Activated CD4-positive, alpha-beta T cell treated with anti-CD3 and anti-CD28 coated beads for 24 hours (primary cell): ENCODE measurements at places on chromosomes 13 and 19.
A peak's percentile ranks its signal among the peaks of the same experiment; 100 is the strongest.

GRCh38 chr13:65260946-65261891 lies 1968.9 kb downstream of the PCDH9 start:
- DNase-seq = no peak

DNA sequence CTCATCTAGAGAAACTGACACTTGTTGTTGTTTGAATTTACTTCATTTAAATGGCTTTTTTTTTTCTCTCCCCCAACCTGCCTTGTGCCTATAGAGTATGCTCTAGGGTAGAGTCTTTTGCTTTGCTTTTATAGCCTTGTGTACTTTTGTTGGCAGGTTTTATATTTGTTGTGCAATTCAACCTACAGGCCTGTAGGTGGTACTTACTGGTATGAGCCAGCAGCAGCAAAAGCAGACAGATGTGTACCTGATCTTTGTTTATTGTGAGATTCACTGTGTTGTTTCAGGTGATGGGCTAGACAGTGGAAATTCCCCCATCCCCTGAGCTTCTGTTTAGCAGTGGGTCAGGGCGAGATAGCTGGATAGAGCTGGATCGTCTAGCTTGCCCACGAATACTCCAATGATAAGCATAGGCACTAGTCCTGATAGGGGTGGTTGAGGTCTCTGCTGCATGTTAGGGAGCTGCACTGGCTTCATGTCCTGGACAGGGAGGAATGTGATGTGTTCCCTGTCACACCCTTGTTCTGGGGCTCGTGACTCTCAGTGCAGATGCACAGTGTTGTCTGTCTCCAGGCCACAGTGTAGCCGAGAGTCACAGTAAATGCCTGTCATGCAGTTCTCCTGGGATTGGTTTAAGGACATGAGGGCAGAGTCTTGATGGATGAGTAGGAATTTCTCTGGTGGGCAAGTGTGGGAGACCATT lies 21.3 kb downstream of the DNAJC3 start:
- no peak for DNase-seq

GRCh38 chr13:39326469-39327171 lies 276.4 kb downstream of the LHFPL6 start:
- DNase-seq = no peak

DNA sequence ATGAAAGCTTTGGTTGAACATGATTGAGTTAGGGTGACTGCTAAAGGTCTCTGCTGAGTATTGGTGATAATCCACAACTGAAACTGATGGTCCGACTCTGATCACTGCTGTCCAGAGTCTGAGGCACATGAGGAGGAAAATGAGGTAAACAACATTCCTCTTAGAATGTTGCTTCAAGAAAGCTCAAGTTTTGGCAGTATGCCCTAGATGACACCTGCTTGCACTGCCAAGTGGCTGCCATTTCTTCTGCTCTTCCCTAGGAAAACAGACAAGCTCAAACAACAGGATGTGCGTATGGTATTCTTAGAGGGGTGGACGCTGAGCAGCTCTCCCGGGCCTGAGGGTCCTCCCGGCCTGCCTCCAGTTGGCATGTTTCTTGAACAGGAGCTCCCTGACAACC lies 15.2 kb upstream of the MTIF3 start:
- DNase-seq = no peak

GRCh38 chr13:79317856-79318255 lies 88.2 kb downstream of the RBM26 start:
- DNase-seq = no peak

DNA sequence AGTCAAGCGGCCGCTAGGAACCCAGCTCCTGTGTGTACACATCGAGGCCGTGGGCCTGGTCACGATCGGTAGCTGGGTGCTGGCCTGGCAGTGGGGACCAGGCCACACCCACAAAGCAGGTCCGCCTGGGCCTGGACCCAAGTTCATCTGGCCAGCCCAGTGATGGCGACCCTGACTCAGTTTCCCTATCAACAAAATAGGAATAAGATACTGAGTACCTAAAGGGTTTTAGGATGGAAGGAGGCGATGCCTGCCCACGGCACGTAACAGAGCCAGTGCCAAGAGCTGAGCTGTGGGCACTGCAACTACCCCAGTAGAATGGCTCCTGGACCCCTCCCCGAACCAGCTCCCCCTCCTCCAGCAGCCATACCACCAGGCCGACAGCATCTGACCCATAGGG lies 243.5 kb upstream of the SGCG start:
- no peak for DNase-seq

DNA sequence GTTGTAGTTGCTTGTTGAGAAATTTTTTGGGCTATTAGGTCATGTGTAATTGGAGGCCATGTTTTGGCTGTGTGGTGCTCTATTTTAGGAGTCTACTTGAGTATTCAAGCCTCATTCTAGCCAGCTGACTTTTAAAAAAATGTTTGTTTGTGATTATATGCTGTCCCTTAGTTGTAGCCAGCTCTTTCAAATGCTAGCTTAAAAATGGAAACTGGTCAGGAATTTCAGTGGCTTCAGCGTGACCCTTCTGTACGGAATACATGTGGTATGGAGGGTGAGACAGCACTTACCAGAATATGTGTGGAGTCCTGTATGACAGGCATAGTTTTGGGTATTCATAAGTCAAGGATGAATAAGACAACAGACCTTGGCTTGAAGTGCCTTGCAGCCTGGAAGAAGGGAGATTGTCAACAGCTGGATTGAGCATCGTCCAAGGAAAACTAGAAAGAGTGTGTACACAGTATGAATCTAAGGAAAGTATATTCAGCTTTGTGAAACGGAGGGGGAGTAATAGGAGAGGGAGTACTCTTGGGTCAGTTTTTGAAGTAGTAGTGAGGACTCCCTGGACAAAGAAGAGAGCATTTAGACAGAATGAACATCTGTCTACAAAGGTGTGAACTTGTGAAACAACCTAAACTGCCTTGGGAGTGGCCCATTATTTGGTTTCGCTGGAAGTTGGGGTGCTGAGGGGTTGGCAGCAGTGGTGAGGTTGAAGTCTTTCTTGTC lies 20.0 kb upstream of the WTIP start:
- DNase-seq = no peak

- DNase-seq = no peak
These were observed 237.5 kb downstream of the COG6 start for GRCh38 chr13:39892721-39893685.

DNA sequence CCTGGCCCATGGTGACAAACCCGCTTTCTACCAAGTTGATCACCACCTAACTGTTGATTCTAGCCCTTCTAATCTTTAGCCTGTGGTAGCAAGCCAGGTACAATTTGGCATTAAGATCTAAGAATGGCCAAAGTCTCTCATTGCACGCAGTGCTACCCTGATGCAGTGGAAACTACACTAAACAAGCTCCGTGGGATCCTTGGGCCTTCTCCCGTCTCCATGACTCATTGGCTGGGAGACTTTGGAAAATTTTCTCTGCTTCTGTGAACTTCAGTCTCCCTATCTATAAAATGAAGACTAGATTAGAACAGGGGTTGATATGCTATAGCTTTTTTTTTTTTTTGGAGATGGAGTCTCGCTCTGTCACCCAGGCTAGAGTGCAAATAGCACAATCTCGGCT lies 223.0 kb downstream of the TSHZ3 start:
- DNase-seq = no peak

- no peak for DNase-seq
These were observed 342.8 kb downstream of the DACH1 start for GRCh38 chr13:71524245-71524612.

DNA sequence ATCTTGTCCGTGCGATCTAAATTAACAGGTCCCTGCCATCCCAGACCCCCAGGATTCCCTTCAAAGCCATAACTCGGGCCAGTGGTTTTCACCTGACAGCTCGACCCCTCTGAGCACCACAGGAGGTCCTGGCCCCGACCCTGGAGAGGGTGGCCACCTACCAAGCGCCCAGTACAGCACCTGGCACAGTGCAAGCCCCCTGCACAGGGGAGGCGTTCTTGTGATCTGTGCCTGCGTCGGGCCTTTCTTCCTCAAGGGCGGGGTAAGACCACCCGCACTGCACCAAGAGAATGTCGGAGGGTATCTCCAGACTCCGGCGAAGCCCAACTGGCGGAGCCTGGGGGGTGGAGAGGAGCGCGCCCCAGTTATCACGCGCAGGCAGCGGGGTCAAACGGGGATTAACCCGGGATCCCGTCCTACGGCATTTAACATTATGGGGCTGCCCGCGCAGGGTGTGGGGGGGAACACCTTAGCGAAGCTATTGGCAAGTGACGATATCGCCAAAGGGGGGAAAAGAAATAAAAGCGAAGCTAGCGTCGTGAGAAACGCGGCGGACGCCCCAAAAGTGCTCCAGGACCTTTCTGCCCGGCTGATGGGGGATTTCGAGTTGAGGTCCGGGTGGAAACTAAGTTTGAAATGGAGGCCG lies 1.3 kb upstream of the HNRNPL start:
- DNase-seq = no peak

DNA sequence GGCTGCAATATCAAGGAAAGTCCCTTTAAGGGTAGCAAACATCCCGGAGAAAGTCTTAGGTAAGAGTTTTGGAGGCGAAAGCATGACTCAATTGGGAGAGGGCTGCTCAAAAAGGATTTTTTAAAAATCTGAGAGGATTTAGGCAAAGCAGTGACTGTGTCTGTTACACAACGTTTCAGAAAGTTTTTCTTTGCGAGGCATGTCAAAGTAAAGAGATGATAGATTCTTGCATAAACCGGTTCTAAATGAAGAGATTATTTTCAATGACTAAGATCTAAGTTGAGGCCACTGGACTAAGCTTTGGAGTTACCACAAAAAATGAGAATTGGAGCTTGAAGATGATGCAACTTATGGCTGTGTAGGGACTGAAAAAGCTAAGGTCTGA lies 43.7 kb upstream of the ENOX1 start:
- no peak for DNase-seq

GRCh38 chr13:21242236-21242635 lies 65.8 kb downstream of the MRPL57 start:
- DNase-seq = no peak

DNA sequence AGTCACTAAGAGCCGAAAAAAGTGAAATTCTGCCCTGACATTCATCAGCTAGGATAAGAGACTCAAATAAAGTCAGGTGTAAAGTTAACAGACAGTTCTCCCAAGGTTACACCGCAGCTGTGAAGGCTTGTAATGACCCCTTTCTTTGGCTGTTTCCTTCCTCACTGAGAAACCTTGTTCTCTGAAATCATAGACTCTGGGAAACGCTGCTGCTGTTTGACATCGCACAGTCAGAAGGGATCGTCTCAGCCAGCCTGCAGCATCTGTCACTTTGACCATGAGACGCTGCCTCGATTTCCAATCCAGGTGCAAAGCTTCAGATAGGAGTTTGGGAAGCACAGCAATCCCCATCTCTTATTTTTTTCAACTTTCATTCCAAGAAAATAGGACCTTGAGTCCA lies 678 bp downstream of the BCAT2 start:
- DNase-seq = no peak

GRCh38 chr19:19487950-19488874 lies 27.1 kb downstream of the TSSK6 start:
- DNase-seq = no peak

- DNase-seq = peak; percentile 95
These were observed at the start of gene MED4 for GRCh38 chr13:48094781-48095502. Gene MED4 (minus strand): TSS chr13:48095104. CDS start chr13:48095078, 26 bp downstream.

- DNase-seq = no peak
These were observed 13.4 kb downstream of the LYL1 start for GRCh38 chr19:13089139-13089856.

GRCh38 chr19:48346191-48346590 lies 17.5 kb downstream of the TMEM143 start:
- no peak for DNase-seq

DNA sequence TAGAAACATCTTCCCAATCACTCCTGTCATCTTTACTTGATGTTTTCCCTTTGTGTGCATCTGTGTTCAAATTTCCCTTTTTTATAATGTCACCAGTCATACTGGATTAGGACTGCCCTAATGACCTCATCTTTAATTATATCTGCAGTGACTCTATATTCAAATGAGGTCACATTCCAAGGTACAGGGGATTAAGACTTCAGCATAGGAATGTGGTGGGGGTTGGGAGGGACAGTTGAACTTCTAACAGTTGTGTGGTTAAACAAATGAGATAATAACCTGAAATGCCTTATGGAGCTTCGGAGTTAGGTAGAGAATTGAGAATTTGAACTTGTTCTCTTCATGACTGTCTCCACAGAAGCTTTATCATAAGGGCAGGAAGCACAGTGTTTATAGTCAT lies 23.0 kb downstream of the PAN3 start:
- DNase-seq = no peak

DNA sequence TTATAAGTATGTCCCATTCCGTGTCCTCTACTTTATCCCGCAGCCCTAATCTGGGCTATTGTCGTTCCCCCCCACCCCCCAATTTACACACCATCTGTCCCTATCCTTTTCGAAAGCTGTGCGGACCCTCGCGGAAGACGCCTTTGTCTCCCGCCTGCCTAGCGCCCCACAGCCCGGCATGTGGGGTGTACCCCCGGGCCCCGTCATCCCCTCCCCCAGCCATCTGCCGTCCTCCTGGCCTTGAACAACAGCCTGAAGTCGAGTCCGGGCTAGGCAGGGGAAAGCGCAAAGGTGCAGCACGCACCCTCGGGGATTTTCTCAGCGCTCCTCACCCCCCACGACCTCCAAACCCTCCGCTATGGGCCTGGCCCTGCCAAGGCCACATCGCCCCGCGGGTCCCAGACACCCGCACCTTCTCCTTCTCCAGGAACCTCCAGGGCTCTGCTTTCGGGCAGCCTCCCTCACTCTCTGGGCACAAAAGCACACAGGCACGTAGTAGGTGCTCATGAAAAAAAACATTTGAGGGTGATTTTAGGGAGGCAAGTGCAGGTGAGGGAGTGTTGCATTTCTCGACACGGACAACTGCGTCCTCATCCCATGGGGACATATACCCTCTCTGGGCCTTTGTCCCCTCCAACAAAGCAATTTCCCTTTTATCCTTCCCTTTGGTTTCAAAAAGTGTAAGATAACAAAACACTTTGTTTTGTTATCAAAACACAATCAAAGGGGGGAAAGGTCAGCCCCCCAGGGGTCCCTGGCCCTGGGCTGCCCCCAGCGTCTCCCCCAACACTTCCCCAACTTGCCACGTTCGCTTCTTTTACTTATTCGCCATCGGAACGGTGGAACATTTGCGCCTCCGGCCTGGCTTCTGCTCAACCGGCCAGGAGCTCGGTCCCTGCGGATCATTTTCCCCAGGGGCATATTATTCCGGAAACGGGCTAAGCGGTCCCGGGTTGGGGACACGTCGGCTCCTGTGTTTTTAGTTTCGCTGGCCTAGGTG lies 16.4 kb downstream of the CCDC124 start:
- no peak for DNase-seq

DNA sequence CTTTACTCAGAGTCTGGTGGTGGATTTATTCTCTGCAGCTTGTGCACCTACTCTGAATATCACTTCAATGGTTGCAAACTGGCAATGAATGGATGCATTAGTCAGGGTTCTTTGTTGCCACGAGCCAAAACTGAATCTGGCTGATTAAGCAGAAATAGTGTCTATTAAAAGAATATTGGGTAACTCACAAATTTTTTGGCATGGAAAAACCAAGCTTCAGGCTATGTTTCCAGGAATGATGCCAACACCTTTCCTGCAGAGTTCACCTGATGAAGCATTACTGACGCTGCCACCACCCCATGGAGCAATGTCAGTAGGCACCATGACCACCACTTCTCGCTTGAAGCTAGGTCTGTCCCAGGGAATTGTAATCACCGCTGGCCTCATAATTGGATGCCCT lies 597.8 kb upstream of the SLC10A2 start:
- no peak for DNase-seq
